NCI-H187 (cell line): ENCODE measurements at places on chromosomes 3 and 15.

- no peak for DNase-seq
These were observed 74.0 kb upstream of the NMNAT3 start for GRCh38 chr3:139751789-139752188.

- no peak for DNase-seq
These were observed 142.3 kb upstream of the MEF2A start for GRCh38 chr15:99423186-99424130.

- no peak for DNase-seq
These were observed 52.4 kb upstream of the MRPS22 start for GRCh38 chr3:139291276-139292051.

GRCh38 chr15:26662283-26662682 lies 110.6 kb downstream of the GABRB3 start:
- no peak for DNase-seq

DNA sequence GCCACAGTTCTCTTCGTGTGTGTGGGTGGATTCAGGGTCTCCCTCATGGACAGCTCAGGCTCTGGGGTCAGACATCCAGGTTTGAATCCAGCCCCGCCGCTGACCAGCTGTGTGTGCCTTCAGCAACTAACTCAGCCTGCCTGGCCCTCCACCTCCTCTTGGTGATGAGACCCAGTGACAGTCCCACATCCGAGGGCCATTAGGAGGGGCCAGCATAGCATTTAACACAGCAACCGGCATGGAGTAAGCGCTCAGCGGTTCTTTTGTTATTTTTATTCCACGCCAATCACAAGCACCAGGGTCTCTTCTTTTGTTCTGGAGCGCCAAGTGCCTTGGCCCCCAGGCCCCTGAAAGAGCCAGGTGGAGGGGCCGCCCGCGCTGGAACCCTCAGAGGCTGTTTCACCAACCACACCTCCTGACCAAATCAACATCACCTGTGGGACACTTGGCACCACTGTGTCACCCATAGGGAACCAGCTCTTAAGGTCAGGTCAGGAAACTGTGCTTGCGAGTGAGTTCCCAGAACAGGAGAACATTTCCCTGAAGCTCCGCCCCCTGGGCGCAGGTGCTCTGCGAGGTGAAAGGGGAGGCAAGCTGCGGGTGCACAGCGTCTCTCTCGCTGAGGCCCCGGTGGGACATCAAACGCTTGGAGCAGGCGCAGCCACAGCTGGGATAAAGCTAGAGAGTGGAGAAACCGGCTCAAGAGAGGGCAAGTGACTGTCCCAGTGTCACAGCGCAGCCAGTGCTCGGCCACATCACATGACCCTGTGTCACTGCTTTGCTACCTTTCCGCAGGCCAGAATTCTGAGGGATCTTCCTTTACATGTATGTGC lies 311.3 kb downstream of the UACA start:
- DNase-seq, result no peak

GRCh38 chr15:31326875-31327668 lies 437 bp downstream of the KLF13 start:
- DNase-seq, result no peak

DNA sequence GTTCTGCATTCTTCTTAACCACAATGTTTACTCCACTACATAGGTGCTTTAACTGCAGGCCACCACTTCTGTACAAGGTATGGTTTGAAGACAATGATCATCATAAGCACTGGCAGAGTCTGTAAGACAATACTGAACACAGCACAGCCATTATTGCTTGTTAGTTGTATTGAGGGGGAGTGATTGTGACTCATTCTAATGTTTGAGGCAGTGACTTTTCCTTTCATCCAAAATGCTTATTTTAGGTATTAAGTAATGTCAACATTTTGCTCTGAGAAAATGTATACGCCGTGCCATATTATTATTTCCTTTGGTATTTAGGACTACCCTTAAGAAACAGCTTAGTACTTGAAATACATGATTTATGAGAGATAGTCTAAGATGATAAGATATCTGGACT lies 618.2 kb upstream of the ZNF717 start:
- no peak for DNase-seq

GRCh38 chr15:55827204-55827603 lies 84.3 kb upstream of the PRTG start:
- DNase-seq, result no peak

DNA sequence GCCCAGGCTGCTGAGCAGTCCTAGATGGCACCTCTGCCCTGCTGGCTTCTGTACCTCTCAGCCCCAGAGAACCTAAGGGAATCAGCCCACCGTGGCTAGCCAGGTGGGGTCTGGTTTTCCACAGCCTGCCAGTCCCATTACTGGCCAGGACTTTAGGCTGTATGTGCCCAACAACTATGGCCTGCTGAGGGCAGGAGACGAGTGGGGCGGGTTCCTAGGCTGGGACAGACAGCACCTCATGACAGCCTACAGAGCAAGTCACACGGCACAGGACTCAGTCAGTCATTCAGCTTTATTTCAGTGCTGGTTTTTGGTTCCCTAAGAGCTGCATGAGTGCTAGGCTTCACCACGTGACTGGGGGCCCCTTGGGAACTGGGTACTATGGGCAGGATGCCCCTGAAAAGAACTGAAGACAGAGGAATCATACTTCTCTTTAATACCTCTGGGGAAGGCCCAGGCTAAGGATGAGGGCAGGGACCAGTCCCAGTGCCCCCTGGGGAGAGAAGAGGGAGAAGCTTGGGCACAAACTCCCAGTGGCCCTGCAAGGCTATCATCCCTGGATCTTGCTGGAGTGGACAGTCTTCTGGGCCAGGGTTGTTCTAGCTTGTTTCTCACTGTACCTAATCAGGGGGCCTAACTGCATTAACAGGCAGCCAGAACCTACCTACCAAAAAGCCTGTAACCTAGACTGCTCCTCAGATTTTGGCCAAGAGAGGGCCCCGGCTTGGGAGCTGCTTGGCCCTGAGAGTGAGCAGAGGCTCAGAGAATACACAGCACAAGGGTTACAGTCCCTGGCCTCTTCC lies 14.8 kb downstream of the CLK3 start:
- DNase-seq, result no peak

GRCh38 chr3:52452126-52452525 lies 1.7 kb downstream of the TNNC1 start:
- DNase-seq, result no peak

- no peak for DNase-seq
These were observed 114.4 kb downstream of the CHSY1 start for GRCh38 chr15:101137312-101137940.

DNA sequence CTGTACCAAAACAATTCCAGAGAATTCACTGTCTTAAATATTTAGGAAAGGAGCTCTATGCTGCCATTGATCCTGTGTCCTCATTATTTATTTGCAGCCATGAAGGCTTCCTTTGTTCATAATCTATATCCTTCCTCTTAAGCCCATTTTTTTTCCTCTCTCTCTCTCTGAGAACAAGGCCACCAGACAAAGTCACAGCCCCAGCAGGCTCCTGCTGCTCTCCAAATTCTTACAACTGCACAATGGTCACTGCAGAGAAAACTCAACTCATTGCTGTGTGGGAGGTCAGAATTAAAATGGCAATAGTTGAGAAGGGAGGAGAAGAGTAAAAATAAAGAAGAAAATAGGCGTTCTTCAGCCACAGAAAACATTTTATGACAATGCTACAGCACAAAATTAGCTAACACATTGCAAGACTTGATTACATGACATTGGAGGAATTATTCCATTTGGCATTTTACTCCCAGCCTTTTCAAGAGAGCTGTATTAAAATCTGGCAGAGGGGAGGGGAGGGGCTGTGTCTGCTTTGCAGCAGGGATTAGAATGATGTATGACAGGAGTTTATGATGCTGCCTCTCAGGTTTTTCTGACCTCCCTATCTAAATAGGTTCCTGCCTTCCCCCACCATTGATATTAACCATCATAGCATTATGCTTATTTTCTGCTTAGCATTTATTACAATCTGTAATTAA lies 399.7 kb upstream of the THBS1 start:
- DNase-seq, result no peak

- no peak for DNase-seq
These were observed 1501.6 kb downstream of the OTOL1 start for GRCh38 chr3:162998205-162998604.

- DNase-seq, result no peak
These were observed 50.3 kb downstream of the FILIP1L start for GRCh38 chr3:100063929-100064461.

GRCh38 chr3:46861605-46862368 lies 1.5 kb downstream of the MYL3 start:
- DNase-seq, result no peak
